AG10803 (cell line): ENCODE measurements at places on chromosomes 7 and 10.

DNA sequence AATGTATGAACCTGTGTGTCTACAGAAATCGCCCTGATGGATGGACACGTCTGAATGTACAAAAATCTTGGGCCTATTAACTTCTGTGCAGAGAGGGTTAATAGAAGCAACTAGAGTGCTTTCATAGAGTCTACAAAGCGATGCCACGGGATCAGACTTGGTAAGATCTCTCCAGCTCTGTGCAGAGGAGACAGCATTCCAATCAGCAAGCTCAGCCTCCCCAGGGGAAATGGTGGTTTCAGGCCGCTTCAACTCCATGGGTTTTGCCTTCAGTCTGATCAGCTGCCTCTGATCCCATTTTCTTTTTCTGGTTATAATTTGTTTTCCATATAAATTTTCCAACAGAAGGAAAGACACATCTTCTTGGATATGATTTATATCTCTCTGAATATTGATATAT is 35.1 kb upstream of the COBL start:
- peak; percentile 3 for DNase-seq

DNA sequence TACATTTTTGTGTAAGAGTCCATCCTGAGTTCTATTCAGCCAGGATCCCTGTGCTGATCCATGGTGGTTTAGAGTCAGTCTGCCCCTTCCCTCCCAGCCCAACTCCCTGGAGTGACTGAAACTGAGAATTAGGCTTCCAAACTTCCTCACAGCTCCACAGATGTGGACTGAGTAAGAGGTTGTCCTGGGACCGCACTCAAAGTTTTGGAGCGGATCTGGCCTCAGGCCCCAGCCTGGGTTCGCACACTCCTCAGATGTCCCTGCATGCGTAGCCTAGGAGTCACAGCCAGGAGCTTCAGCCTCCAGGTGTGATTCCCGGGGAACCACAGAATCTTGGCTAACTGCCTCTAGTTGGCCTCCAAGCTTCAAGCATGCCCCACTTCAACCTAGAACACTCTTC is 218.1 kb downstream of the C7orf25 start:
- DNase-seq: no peak

DNA sequence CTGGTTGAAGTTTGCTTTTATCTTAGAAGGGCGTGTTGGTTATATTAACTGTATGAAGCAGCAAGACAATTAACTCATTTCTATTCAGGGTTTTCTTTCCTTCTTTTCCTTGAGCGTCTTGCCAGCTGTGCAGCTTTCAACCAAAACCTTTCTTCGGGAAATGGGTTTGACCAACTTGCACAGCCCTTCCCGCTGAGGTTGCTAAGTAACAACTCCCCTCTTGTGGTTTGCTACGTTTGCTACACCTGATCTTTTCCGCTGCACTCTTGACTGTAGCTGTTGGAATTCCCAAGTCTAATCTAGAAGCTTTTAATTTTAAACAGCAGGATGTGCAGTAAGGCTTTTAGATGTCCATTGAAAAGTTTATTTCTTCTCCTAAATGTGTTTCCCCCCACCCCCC is 116.9 kb downstream of the CDCA7L start:
- DNase-seq: no peak

- DNase-seq: peak; percentile 31
Observed at GRCh38 chr7:94509264-94509886, at the start of gene CASD1. Gene CASD1 (plus strand): TSS chr7:94509809. CDS start chr7:94510085, 276 bp downstream.

DNA sequence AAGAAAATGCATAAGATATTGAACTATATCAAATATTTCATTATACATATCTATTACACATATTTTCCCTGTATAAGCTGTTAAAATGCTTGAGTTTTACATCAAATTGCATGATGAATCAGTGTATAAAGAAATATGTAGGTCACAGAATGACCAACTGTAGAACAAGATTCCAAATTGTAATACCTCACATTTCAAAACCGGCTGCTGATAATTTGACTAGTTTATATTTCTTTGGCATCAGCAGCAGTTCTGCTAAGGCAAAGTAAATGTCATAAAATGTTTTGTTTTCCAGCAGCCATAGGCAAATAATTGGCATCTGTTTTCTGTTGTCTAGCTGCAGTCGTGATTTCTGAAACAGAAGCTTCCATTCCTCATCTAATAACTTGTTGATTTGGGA is 633.9 kb downstream of the ARL4A start:
- DNase-seq: no peak

GRCh38 chr7:139127648-139128047 is 18.1 kb upstream of the ZC3HAV1 start:
- peak; percentile 4 for DNase-seq

DNA sequence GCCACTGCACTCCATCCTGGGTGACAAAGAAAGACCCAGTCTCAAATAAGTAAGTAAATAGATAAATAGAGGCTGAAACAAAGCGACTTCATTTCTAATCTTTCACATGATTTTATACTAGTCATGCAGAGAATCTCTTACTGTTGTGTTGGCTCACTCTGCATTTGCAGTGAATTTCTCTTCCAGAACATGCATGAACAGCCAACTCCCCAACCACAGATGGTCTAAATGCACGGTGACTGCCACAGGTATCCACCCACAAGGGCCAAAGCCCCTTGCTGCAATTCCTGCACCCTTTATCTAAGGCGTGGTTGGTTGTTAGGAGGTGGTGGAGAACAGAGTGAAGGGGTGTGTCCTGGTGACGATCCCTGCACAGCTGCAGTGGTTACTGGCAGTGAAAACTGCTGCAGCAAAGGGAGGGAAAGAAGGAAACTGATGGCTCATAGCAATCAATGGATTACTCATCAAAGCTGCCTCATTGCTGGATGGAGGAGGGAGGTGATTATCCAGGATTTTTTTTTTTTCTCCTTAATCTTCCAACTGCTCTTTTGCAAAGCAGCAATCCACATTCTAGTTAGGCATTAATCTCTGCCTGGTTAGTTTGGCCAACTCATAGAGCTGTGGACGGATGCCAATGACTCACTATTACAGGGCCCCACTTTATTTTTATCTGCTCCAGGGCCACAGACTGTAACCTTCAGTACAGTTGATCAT is 50.6 kb downstream of the PRTFDC1 start:
- DNase-seq: peak; percentile 92

DNA sequence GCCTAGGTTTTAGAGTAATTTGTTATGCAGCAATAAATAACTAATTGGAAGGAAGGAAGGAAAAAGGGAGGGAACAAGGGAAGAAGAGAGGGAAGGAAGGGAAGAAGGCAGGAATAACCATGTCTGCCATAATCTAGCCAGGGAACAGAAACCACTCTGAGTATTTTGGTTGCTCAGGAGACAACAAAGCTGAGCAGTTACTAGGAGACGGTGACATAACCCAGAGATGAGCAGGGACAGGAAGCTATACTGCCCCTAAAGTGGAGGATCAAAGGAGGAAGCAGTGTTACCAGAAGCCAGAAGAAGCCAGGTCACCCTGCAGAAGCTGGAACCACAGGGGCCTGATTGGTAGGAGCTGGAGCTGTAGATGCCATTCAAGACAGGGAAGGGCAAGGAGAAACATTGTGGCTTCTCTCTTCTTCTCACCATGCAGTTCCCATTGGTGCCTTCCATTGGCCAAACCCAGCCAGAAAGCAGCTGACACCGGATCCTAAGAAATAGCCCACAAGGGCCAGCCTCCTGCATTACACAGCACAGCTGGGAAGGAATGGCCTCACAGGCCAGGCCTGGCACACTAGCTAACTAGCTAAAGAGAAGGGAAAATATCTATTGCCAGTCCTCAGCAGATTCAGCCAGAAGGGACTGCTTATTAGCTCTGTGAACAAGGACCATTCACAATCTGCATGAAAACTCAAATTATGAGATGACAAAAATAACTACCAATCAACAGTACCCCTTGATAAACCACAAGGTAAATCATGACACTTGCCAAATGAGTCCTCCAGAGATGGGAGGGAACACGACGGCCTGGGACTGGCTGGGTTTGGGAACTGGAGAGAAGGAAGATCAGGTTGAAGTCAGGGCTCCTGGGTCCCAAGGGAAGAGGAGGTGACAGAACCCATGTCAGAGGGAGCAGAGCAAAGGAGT is 184.5 kb upstream of the NFE2L3 start:
- no peak for DNase-seq

GRCh38 chr7:143248761-143249354 is 14.4 kb upstream of the GSTK1 start:
- DNase-seq: no peak

- no peak for DNase-seq
Observed at GRCh38 chr10:44843484-44843883, 67.7 kb upstream of the TMEM72 start.

DNA sequence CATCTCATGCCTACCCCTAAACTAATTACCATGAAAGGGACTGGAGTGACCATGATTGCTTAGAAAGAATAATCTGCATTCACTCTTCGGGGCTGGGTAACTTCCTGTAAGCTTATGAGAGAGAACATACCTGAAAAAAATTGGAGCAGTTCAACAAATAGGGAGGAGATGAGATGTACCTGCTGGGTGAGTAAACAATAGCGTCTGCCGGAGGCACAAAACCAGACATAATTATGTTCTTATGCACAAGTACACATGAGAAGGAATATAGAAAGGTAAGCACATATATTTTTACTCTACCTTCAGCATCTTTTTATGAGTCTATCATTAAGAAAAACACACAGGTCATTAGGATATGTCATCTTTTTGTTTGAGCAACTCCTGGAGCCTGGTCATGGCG is 224.6 kb upstream of the FERD3L start:
- DNase-seq: no peak

DNA sequence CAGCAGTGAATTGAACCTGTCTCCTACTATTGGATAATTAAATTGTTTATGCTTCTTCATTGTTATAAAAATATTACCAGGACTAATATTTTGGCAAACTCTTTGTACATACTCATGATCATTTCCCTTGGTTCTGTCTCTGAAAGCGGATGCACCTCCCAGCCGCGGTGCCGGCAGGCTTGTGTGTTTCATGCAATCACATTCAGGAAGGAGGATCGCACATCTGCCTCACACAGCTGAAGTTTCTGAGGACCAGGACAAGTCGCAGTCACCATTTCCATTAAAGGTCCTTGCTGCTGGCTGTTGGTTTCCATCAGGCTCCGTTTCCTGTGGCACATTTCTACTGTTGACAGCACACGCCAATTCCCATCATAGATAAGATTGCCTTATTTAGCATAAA is 117.8 kb upstream of the SHH start:
- DNase-seq: no peak
